Melanocyte of skin (primary cell): ENCODE measurements at places on chromosomes 4 and X. TPM values are rescaled to one million over a fixed set of nuclear protein-coding genes. Genes with fewer than 3 reads are reported as not detected.

The TRIM75 gene
- not detected in 2 replicates for total RNA-seq

The HOPX gene
- not detected in 2 replicates for total RNA-seq

The ODAPH gene
- total RNA-seq, result not detected in 2 replicates

The TKTL1 gene
- total RNA-seq, result 0.36 TPM in 1 of 2 replicates, not detected in the other

The SRPX2 gene
- 7.3 and 11.0 TPM in 2 replicates for total RNA-seq

The NLRP2B gene
- not detected in 2 replicates for total RNA-seq

The GUCY2F gene
- total RNA-seq, result not detected in 2 replicates

The LGI2 gene
- under 0.01 TPM in 1 of 2 replicates, not detected in the other for total RNA-seq

The PAGE5 gene
- not detected in 2 replicates for total RNA-seq

The TIMM17B gene
- total RNA-seq, result 37.9 and 44.6 TPM in 2 replicates

The UGT2B15 gene
- not detected in 2 replicates for total RNA-seq

The C1QTNF7 gene
- not detected in 2 replicates for total RNA-seq

The P2RY8 gene
- not detected in 2 replicates for total RNA-seq

The BDH2 gene
- 44.0 and 52.9 TPM in 2 replicates for total RNA-seq

The PRSS12 gene
- total RNA-seq, result 2.7 and 3.7 TPM in 2 replicates

The RAB9B gene
- total RNA-seq, result 1.0 and 1.8 TPM in 2 replicates

The CPZ gene
- not detected in 2 replicates for total RNA-seq

The TASL gene
- not detected in 2 replicates for total RNA-seq

The SOD3 gene
- 0.34 and 0.36 TPM in 2 replicates for total RNA-seq

The GIMD1 gene
- total RNA-seq, result not detected in 2 replicates

The STS gene
- total RNA-seq, result 3.0 and 4.0 TPM in 2 replicates

The TMEM47 gene
- total RNA-seq, result 1.7 and 4.0 TPM in 2 replicates

The KLB gene
- not detected in 2 replicates for total RNA-seq

The ATOH1 gene
- not detected in 2 replicates for total RNA-seq

The ASMT gene
- not detected in 2 replicates for total RNA-seq

The USP26 gene
- total RNA-seq, result not detected in 2 replicates

The GAGE1 gene
- total RNA-seq, result not detected in 2 replicates

The ADAD1 gene
- not detected in 2 replicates for total RNA-seq

The GDPD2 gene
- not detected in 2 replicates for total RNA-seq

The ADH1B gene
- total RNA-seq, result under 0.01 and 0.62 TPM in 2 replicates

The SYTL5 gene
- under 0.01 and 0.36 TPM in 2 replicates for total RNA-seq

The TMEM33 gene
- total RNA-seq, result 131 and 159 TPM in 2 replicates

The MXRA5 gene
- under 0.01 TPM in 2 replicates for total RNA-seq

The SLC10A3 gene
- total RNA-seq, result 5.2 and 11.3 TPM in 2 replicates

The SUV39H1 gene
- total RNA-seq, result 13.3 and 13.6 TPM in 2 replicates

The MAML3 gene
- 2.1 and 10.2 TPM in 2 replicates for total RNA-seq

The SULT1E1 gene
- not detected in 2 replicates for total RNA-seq

The USP53 gene
- total RNA-seq, result 67.2 and 73.6 TPM in 2 replicates

The GYPE gene
- total RNA-seq, result not detected in 2 replicates

The PRAF2 gene
- 7.3 and 7.9 TPM in 2 replicates for total RNA-seq

The S100P gene
- total RNA-seq, result 0.36 TPM in 1 of 2 replicates, not detected in the other

The INPP4B gene
- 173 and 216 TPM in 2 replicates for total RNA-seq

The CCSER1 gene
- 0.33 and 3.5 TPM in 2 replicates for total RNA-seq

The MAGIX gene
- total RNA-seq, result 1.1 and 1.7 TPM in 2 replicates

The ASB11 gene
- total RNA-seq, result 0.15 and 0.33 TPM in 2 replicates
